Thoracic aorta (tissue), 2 donors: ENCODE measurements at places on chromosomes 11 and 22. TPM values are rescaled to one million over a fixed set of nuclear protein-coding genes. Genes with fewer than 3 reads are reported as not detected.

- H3K4me1 ChIP-seq, result peaks cover 22% of the 10 kb centered on the region
- no peak overlapping the region for H3K4me3 ChIP-seq
- H3K36me3 ChIP-seq, result no peaks in the 10 kb centered on the region
- no peaks in the 10 kb centered on the region for H3K27me3 ChIP-seq
- H3K27ac ChIP-seq, result no peak overlapping the region
These were observed 1.5 kb downstream of the DGAT2 start for GRCh38 chr11:75770102-75770501.

DNA sequence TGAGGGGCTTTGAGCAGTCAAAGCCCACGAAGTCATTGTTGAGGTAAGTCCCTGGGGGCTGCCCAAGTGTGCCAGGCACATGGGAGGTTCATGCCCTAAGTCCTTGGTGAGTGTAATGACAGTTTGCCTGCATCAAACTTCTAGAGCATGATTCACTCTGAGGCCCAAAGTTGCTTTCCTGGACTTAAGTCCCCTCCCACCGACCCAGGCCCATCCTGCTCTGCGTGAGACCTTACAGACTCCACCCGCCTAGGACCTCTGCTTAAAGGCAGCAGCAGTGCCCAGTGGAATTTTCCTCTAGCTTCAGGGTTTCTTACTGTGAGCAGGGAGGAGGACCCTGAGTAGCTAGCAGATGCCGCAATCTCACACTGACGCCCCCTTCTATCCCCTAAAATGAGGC is 5.7 kb upstream of the PVALB start:
- no peaks in the 10 kb centered on the region for H3K4me1 ChIP-seq
- H3K36me3 ChIP-seq, result no peaks in the 10 kb centered on the region
- H3K4me3 ChIP-seq, result no peak overlapping the region
- DNase-seq, result no peak

Gene MADD
- total RNA-seq, result 74.3 TPM

DNA sequence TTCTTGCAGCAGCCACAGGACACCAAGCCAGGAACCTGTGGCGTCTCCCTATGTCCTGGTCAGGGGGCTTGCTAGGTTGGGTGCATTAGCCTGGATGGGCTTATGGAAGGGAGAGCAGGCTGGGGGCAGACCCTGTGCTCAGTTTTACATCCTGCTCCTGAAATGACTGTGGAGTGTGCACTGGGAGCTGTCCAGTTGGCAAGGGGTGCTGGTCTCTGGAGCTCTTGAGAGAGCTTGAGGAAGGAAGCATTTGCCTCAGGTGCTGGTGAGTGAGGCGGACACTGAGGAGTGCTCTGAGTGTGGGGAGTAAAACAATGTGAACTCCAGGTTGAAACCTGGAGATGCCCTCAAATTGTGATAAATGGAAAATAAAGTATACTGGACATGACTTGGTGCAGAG is 3.4 kb downstream of the SCGB1D4 start:
- H3K4me1 ChIP-seq, result no peaks in the 10 kb centered on the region
- DNase-seq, result no peak
- H3K4me3 ChIP-seq, result no peak overlapping the region
- H3K27me3 ChIP-seq, result no peaks in the 10 kb centered on the region
- H3K27ac ChIP-seq, result no peak overlapping the region

- H3K4me3 ChIP-seq, result peak overlapping the region; percentile 31
- peak overlapping the region; percentile 32 for H3K27ac ChIP-seq
- DNase-seq, result no peak
- no peaks in the 10 kb centered on the region for H3K27me3 ChIP-seq
These were observed 12.8 kb downstream of the DGCR2 start for GRCh38 chr22:19109198-19110063.

Gene GAB4
- total RNA-seq, result not detected

DNA sequence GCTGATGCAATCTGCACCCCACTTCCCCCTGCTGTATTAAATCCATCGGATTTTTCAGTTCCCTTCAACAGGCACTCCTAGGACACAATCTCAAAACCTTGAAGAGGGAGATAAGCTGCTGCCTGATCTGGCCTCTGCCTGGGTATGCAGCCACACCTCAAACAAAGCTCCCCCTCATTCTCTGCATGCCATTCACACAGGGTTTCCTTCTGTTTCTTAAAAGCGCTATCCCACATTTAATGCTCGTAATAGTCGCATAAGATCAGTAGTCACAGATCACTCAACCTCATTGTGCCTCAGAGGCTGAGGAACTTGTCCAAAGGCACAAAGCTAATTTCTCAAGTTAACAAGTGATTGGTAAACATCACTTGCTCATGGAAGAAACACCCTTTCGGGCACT is 34.0 kb downstream of the UQCR10 start:
- peaks cover 7% of the 10 kb centered on the region for H3K4me1 ChIP-seq
- no peaks in the 10 kb centered on the region for H3K27me3 ChIP-seq
- DNase-seq, result no peak
- H3K27ac ChIP-seq, result no peak overlapping the region
- H3K4me3 ChIP-seq, result no peak overlapping the region

GRCh38 chr11:2577991-2578928 is 121.5 kb downstream of the KCNQ1OT1 start:
- H3K4me1 ChIP-seq, result no peaks in the 10 kb centered on the region
- H3K4me3 ChIP-seq, result no peak overlapping the region
- no peak for DNase-seq
- no peaks in the 10 kb centered on the region for H3K36me3 ChIP-seq
- H3K27me3 ChIP-seq, result no peaks in the 10 kb centered on the region
- H3K27ac ChIP-seq, result no peak overlapping the region

- peak within 1 kb of the TSS; percentile 97 for H3K27ac ChIP-seq
- peak within 1 kb of the TSS; percentile 92 for H3K4me3 ChIP-seq
- H3K36me3 ChIP-seq, result peaks cover 18% of the 10 kb centered on the region
- DNase-seq, result peak; percentile 89
- H3K4me1 ChIP-seq, result peaks cover 10% of the 10 kb centered on the region
These were observed at the start of gene GTSE1 for GRCh38 chr22:46296257-46297150. GTSE1 (plus strand) TSS chr22:46296870; CDS start chr22:46297401, 531 bp downstream.

Gene TECTA
- 5.6 TPM for total RNA-seq

DNA sequence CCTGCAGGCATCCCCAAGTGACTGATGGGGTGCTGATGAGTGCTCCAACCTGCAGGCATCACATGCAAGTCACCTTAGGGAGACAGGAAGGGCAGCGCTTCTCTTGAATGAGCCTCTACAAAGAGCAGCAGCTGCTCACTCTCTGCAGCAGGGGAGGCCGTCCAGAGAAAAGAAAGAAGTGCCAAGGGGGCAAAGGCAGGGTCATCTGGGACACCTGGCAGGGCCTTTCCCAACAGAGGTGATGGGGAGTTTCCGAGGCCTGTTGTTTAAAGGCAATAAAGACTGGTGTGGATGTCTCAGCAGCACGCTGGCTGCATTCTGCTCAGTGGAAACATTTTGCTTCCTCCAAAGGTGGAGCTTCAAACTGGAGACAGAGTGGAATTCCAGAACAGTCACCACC is 113.7 kb downstream of the ETS1 start:
- no peak for DNase-seq
- no peaks in the 10 kb centered on the region for H3K36me3 ChIP-seq
- no peaks in the 10 kb centered on the region for H3K27me3 ChIP-seq
- no peak overlapping the region for H3K27ac ChIP-seq
- H3K4me3 ChIP-seq, result no peak overlapping the region

Gene DDTL
- not detected for total RNA-seq
